ENCODE measurements at places on chromosomes 12 and 14.

DNA sequence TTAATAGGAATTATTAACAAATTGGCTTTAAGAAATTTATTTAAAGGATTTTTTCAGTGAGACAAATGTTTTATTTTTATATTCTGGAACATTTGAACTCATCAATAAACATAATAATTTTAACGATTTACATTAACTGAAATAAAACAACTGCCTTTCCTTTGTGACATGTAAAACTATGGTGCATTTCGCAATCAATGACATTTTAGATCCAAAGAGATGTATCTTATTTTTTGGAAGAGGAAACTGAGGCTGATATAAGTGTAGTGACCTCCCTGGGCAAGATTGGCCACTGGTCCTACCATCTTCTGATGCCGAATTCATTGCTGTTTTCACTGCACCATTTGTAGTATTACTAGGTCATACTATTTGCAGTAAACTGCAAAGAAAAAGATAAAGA is 2.5 kb upstream of the RNU6-8 start:
- DNase-seq = no peak

GRCh38 chr12:117367006-117367638 is 5.7 kb upstream of the NOS1 start:
- DNase-seq = no peak

- no peak for DNase-seq
Measured at GRCh38 chr12:50662116-50662510, 101.8 kb upstream of the ATF1 start.

- no peak for DNase-seq
Measured at GRCh38 chr14:22380571-22381407, 208.2 kb downstream of the DAD1 start.

DNA sequence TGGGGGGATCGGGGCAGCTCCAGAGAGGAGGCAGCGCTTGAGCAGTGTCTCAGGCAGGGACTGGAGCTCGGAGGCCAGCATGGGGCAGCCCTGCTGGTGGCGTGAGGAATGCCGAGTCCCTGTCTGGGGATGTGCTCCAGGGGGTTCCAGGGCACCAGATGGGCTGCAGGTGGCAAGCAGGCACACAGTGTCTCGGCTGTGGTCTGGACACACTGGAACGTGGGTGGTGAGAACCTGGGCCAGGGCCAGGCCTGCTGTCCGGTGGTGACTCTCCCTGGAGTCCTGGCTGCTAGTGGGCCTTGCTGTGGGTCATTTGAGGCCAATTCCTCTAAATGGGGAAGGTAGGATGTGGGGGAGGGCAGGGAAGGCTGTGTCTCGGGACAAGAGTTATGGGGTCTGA is 199.4 kb upstream of the RTL1 start:
- DNase-seq = no peak

Measured in cortex of kidney (tissue), 1 donor.